ENCODE measurements at places on chromosomes 16 and 17.

- peak; percentile 81 for DNase-seq
Observed at GRCh38 chr17:1490643-1491442, 1.6 kb downstream of the MYO1C start.

DNA sequence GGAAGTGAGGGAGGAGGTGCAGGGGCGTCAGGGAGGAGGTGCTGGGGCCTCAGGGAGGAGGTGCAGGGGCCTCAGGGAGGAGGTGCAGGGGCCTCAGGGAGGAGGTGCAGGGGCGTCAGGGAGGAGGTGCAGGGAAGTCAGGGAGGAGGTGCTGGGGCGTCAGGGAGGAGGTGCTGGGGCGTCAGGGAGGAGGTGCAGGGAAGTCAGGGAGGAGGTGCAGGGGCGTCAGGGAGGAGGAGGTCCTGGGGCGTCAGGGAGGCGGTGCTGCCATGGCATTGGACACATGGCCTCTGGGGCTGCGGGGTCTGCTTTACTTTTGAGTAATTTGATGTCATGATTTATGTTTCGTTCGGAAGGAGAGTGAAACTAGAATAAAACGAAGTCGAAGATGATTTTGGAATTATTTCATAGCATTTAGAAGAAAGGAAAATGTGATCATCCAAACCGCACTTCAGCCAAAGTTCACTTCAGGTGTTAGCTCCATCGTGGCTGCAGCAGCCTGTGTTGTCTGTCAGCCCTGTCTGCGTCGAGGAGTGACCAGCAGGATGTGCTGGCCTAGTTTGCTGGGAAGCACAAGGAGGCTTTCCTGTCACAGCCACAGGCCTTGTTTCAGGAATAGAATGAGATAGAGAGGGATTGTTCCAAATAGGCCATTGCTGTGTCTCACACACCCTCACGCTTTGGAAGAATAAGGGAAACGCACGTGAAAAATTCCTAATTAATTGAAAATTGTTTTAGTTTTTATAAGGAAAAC, 42.8 kb downstream of the RAB11FIP3 start:
- no peak for DNase-seq

DNA sequence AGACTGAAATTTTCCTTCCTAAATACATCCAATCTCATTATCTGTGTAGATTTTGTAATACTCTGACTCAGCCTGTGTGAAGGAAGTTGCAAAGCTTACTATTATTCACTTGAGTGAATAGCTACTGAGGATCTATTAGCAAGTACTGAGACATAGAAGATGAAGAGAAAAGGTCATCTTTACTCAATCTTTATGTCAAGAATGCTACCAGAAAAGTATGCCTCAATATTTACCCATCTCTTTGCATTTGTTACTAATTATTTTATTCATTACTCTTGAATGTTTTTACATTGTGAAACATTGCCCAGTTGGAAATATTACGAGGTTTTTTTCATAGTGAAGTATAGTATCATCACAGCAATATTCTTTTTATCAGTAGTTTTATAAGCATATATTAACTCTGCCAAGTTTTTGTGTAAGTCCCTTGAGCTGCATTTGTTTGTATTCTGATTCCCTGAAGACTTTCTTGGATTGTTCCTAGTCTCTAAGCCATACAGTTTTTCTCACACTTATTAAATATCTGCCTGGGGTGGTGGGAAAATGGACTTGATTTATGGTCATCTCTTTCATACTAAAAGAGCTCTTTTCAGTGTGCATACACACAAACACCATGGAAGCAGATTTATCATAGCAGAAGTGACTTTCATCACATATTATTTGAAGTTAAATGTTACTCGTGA, 110.4 kb downstream of the MRTFB start:
- DNase-seq: no peak

DNA sequence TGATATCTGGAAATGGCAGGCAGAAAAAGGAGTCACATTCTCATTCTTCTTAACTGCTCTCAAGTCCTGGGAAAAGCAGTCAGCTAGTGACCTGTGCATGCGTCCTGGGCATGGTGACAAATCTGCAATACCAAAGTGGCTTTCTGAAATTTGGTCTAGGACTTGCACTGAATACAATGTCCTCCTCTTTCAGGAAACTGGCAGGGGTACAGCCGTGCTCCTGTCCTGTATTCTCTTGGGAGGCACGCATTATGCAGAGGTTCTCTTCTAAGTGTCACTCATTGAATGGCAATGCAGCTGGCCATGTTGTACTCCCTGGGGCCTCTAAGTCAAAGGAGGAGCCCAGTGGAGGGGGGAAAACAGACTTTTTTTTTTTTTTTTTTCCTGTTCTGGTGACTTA, 10.6 kb downstream of the PHF12 start:
- no peak for DNase-seq

DNA sequence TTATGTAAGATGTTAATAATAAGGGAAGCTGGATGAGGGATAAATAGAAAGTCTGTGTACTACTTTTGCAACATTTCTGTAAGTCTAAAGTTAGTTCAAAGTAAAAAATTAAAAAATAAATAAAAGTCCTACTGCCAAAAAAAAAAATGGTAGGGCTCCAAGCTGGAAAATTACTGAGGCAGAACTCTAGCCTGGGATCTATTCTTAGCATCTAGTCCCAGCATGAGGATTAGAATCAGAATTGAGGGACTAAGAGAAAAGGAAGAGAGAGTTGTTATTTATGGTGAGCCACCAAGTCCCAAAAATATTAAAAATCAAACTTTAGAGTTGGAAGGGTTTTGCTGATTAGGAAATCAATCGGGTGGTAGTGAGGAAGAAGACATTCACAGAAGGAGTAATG, 110.3 kb downstream of the CYB561 start:
- no peak for DNase-seq

DNA sequence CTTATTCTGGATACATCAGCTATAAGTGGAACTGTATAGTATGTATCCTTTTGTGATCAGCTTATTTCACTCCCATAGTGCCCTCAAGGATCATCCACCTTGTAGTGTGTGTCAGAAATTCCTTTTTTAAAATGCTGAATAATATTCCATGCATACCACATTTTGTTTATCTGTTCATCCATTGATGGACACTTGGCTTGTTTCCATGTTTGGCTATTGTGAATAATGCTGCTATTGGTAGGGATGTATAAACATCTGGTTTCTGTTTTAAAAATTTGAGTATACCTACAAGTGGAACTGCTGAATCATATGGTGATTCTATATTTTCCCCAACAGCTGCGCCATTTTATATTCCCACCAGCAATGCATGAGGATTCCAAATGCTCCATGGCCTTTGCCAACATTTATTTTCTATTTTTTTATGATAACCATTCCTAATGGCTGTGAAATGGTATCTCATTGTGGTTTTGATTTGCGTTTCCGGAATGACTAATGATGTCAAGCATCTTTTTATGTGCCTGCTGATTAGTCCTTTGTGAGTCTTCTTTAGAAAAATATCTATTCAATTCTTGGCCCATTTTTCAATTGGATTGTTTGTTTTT, 11.6 kb downstream of the RCVRN start:
- no peak for DNase-seq

- DNase-seq: no peak
Observed at GRCh38 chr17:67993998-67994361, 2.3 kb downstream of the C17orf58 start.

GRCh38 chr17:7294614-7295153, at the start of gene YBX2:
TSS of gene YBX2 (minus strand) at chr17:7294639. CDS start at chr17:7294500, 139 bp downstream.
- DNase-seq: peak; percentile 95

DNA sequence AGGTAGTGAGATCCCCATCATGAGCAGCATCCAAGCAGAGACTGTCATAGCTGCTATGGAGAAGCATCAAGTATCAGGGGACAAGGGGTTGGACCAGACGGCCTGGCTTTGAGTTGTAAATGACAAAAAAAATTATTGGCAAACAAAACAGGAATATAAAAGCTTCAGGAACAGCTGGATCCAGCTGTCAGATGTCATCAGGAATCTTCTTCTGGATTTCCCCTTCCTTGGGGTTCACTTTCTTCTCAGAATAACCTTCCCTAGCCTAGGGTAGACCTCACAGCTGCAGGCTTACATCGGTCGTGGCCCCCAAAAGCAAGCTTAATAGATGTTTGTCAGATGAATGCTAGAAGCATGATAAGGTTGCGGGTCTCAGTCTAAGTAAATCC, 17.2 kb upstream of the RAI1 start:
- no peak for DNase-seq

DNA sequence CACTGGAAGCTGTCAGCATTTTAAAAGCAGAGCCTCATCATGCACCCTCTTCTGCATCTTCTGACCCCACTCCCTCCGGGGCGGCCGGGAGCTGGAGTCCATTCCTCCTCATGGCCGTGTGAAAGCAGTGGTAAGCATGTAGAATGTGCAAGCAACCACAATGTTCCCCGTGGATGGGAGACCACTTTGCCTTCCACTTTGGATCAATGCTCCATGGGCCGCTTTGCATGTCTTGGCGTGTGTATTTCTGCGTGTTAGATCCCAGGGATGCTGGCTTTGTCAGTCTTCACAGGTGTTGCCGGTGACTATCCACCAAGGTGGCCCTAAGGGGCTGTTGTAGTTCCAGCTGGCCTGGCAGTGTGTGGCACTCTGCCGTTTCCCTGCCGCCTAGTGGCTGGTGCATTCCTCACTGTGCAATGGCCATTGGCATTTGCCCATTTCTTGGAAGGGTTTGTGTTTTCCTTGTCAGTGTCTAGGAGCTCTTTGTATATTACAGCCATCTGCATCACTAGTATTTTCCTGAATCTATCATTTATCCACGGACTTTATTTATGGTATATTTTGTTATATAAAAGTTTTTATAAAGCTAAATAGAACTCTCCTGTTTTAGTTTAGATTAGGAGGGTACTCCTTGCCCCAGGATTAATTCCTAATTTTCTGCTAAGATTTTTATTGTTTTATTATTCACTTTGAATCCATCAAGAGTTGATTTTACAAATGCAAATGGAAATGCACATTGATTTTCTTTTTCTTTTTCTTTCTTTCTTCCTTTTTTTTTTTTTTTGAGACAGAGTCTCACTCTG, 5.8 kb upstream of the ALDH3A1 start:
- no peak for DNase-seq

DNA sequence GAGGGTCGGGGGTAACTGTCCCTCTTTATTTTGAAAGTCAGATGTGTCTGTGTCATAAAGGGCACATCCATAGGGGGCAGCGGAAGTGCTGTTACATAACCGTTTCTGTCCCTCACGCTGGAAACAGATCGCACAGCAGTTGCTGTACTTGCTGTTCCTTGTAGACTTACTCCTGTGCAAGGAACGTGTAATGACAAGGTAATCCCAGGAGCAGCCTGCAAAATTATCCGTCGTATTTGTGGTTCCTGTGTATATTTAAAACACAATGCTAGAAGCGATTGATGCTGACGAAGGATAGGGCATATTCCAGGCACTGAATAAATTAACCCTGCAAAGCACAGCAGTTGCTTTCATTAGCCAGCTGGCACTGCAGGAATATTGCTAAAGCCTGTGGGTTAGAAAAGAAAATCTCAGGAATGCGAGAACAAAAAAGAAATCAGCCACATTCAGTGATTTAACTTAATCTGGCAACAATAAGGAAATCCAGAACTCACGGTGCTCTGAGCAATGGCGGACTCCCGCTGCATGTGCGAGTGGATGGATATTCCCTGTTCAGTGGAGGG, 76.2 kb downstream of the SPECC1 start:
- no peak for DNase-seq

GRCh38 chr16:79211586-79211985, 389.0 kb downstream of the MAF start:
- DNase-seq: no peak

All from germinal center (tissue), 1 donor.